ENCODE measurements at places on chromosomes 6 and 20.

GRCh38 chr6:31074401-31074800 is 38.0 kb downstream of the C6orf15 start:
- DNase-seq = no peak

- DNase-seq = no peak
These were observed 21.1 kb upstream of the TOP1 start for GRCh38 chr20:41007481-41007880.

GRCh38 chr6:130600880-130601341 is 226.3 kb upstream of the SMLR1 start:
- DNase-seq = no peak

DNA sequence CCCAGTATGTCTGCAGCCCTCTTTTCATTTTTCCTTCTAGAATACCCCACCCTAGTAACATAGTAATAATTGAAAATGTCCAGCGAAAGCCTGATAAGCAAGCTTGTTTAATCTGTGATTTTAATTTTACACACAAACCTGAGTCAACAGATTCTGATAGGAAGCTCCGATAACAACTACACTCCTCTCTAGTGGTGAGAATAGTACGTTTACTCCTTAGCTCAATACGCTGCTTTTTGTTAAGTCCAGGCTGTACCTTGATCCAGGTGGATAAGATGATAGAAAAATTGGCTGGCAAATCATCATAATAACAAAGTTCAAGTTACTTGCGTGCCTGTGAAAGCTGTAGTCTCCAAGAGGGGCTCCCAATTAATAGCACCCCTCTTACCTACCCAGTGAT is 25.5 kb upstream of the DCBLD1 start:
- no peak for DNase-seq

DNA sequence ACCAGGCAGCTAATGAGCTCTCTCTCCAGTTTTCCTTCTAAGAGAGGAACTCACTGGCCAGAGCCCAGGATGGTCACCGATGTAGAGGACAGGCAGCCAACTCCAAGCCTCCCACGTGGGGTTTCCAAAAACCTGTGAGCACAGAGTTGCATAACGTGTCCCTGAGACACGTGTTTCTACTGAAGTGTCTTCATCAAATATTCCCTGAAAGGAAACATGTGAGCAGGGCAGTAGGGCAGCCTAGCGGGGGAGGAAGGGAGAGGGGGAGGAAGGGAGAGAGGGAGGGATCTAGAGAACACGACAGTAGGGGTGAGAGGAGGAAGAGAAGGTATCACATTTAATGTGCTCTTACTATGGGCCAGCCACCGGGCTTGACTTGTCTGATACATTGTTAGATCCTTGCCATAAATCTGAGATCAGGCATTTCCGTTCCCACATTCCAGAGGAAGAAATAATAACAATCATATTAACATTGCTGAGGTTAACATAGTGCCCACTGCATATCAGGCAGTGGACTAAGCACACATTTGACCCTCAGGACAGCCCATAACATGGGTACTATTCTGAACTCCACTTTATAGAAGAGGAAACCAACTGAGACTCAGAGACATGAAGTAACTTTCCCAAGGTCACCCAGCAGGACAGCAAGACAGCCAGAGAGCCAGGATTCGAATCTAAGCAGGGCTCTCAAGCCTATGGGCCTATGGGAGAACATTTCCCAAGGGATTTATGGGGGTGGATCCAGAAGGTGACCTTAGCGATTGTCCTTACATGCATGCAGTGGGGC is 4.5 kb upstream of the SYS1 start:
- no peak for DNase-seq

GRCh38 chr6:39314273-39314795 is at the start of gene KCNK17:
Gene KCNK17 (minus strand): TSS chr6:39314419. CDS start chr6:39314320, 99 bp downstream.
- DNase-seq = no peak

- no peak for DNase-seq
These were observed 15.6 kb upstream of the MATN4 start for GRCh38 chr20:45323731-45324130.

Measured in CD4-positive, alpha-beta T cell treated with Interleukin-15 for 1 hour (primary cell).